ENCODE measurements at places on chromosomes 11 and 22.

DNA sequence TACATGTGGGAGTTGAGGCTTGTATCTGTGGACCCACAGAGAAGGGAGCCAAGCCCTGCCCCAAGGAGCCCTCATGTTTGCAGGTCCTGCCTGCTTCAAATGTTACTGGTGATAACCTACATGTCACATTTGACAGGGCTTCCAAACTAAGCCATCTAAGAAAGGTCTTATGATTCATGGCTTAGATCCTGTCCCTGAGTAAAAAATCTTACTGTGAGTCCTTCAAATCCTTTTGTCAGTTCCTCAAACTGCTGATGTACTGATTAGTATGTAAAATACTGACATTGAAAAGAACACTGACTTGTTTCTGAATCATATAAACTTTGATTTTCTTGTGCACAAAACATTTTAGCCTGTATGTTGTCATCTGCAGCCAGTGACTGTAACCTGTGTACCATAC, 1.0 kb upstream of the PANX1 start:
- DNase-seq, result no peak

GRCh38 chr22:45329530-45329936, 19.8 kb downstream of the FAM118A start:
- DNase-seq, result peak; percentile 92

DNA sequence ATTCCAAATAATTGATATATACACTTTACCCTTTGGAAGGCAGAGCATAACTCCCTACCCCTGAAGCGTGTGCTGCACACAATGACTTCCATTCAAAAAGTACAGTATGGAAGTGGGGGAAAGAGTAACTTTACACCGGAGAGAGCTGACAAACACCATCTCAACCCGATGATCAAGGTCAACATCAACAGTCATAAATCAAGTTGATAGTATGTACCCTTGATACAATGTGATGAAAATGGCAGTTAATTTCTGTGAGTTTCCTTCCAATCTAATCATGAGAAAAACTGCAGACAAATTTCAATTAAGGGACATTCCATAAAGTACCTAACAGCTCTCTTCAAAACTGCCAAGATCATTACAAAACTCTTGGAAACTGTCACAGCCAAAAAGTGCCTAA, 6.0 kb upstream of the DEUP1 start:
- no peak for DNase-seq

GRCh38 chr22:37777122-37777687, 30.5 kb upstream of the GCAT start:
- DNase-seq, result no peak

GRCh38 chr11:79422866-79423265, 18.0 kb downstream of the TENM4 start:
- DNase-seq, result no peak

- no peak for DNase-seq
Measured at GRCh38 chr22:19966908-19967750, 25.5 kb upstream of the TXNRD2 start.

DNA sequence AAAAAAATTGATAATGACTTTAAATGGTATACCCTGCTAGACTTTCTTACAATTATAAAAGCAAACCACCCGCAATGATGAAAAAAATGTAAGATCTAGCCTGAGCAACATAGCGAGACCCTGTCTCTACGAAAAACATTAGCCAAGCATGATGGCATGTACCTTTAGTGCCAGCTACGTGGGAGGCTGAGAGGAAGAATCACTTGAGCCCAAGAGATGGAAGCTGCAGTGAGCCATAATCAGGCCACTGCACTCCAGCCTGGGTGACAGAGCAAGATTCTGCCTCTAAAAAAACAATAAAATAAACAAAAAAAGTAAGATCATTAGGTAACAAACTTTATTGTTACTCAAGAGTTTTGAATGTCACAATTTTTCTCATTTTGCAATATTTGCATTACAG, 39.2 kb downstream of the KMT5B start:
- DNase-seq, result no peak

GRCh38 chr11:120958185-120958584, 65.7 kb upstream of the TBCEL start:
- DNase-seq, result no peak

GRCh38 chr11:2781408-2782274, 81.8 kb upstream of the KCNQ1OT1 start:
- no peak for DNase-seq

GRCh38 chr11:127117231-127117739, 116.7 kb upstream of the KIRREL3 start:
- no peak for DNase-seq

GRCh38 chr22:24011735-24012068, 598 bp downstream of the CABIN1 start:
- DNase-seq, result no peak

- no peak for DNase-seq
Measured at GRCh38 chr11:134856056-134856971, 444.3 kb upstream of the B3GAT1 start.

- DNase-seq, result no peak
Measured at GRCh38 chr22:43747877-43748276, 64.2 kb downstream of the EFCAB6 start.

DNA sequence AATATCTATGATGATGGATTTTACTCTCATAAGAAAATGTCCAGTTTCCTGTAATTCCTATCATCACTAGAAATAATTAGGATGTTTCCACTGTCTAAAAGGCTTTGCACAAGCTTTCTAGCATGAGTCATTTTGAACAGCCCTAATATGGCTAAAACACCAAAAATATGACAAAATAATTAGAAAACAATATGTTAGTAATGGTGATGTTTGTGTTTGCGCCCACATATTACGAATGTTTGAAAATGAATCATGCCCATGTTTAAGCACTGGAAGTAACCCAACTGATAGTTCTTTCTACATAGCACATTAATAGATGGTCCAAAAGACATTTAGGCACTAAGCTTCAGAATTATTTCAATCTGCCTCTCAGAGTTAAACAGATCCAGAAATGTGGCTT, 96.0 kb downstream of the TRPC6 start:
- DNase-seq, result no peak

- DNase-seq, result no peak
Measured at GRCh38 chr11:6656936-6657335, 1.3 kb upstream of the DCHS1 start.

- no peak for DNase-seq
Measured at GRCh38 chr22:26986884-26987283, 329.5 kb downstream of the MIAT start.

DNA sequence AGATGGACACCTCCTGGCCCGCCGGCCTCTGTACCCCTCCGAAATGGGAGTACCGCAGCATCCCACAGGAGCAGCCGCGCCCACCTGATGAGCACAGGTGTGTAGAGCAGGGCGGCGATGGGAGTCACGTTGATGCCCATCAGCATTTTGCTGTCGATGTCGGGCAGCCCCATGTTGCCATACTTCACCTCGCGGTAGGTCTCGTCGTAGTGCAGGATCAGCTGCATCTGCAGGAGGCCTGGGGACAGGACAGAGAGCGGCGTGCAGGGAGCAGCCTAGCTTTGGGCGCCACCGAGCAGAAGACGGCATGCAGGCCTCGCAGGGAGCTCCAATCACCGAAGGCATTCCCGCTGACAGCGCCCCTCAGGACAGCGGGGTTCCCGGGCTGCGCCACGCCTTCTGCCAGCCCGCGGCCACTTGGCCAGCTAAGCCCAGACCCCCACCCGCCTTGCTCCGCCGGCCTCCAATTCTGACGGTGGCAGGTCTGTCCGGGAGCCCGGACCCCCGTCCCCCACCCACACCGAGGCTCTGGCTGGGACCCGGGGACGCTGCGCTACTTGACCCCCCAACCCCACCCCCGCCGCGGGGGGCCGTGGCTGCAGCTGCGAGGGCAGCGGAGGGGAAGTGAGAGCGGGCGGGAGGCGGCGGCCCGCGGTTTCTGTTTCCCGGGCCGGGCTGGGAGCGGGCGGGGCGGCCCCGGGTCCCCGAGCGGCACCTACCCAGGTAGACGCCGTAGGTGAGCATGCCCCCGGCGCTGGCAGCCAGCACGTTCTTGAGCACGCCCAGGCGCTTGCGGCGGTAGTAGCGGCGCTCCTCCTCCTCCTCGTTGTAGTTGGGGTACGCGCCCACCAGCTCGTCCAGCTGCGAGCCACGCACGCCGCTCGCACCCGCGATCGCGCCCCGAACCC, 705 bp downstream of the UNC93B1 start:
- DNase-seq, result peak; percentile 40

GRCh38 chr22:22507743-22508273, 734 bp downstream of the ZNF280B start:
- no peak for DNase-seq

- no peak for DNase-seq
Measured at GRCh38 chr11:8384199-8384821, 120.6 kb upstream of the LMO1 start.

GRCh38 chr11:66347425-66348276, at the start of gene B4GAT1:
Gene B4GAT1, minus strand, starts transcription at chr11:66347629. Its CDS starts 84 bp downstream, at chr11:66347545.
- DNase-seq, result peak; percentile 73

GRCh38 chr11:118002541-118003423, 16.6 kb downstream of the IL10RA start:
- no peak for DNase-seq

DNA sequence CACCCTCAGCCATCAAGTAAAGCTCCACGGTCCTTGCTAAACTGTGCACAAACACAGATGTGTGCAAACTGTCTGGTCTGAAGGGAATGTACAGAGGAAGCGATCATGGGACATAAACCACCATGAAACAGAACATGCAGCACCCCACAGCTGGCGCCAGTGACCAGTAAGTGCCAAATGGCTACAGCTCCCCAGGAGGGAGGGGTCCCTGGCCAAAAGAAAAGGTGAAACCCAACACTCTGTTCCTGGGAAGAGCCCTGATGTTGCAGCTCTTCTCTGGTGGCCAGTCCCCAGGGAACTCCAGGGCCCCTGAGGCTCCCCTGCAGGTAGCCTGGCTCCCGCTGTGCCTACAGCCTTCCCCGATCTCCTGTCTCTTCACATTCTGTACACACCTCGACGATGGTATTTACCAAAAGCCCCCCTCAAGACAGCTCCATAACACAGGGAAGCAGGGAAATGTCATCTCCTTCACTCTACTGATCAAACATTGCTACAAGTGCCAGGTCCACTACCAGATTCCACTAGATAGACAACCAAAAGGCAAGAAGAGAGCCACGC, 2.9 kb downstream of the DGCR6L start:
- no peak for DNase-seq

- no peak for DNase-seq
Measured at GRCh38 chr11:109040303-109040702, 375.4 kb downstream of the DDX10 start.

DNA sequence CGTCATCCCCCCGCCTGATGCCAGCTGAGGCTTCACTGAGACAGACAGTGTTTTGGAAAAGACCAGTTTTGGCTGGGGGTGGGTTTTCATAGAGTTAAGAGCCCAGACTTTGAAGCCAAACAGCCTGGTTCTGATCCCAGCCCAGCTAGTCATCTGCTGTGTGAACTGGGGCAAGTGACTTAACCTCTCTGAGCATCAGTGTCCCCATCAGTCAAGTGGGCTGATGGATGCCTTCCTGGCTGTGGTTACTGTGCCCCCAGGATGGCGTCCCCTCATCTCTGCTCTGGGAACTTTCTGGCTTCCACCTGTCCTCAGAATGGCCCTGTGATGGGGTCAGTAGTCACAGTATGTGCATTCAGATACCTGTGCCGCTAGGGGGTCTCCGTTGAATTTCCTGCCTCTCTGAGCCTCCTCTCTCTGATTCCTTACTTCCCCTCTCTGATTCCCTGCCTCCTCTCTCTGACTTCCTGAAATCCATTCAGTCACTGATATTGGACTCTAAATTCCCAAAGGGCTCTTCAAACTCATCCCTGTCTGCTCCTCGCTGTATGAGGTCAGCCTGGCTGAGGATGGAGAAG, 2.4 kb downstream of the RASD2 start:
- DNase-seq, result no peak

DNA sequence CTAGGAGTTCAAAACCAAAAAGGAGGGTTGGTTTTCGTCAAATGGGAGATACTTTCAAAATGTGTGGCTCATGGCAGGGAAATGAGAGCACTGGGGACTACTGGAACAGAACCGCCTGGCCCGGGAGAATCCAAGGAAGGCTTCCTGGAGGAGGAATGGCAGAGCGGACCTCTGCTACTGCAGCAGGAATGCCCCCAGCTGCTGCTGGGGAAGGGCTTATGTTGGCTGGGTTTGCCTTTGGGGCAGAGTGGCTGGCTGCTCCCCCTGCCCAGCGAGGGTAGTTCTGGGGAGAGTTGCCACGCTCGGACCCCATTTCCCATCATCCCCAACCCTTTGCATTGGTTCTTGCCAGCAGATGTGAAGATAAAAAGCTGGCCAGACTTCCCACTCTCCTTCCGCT, 10.6 kb upstream of the APOBEC3A start:
- DNase-seq, result no peak

- DNase-seq, result peak; percentile 17
Measured at GRCh38 chr11:55942785-55943392, 6.7 kb upstream of the OR5I1 start.

DNA sequence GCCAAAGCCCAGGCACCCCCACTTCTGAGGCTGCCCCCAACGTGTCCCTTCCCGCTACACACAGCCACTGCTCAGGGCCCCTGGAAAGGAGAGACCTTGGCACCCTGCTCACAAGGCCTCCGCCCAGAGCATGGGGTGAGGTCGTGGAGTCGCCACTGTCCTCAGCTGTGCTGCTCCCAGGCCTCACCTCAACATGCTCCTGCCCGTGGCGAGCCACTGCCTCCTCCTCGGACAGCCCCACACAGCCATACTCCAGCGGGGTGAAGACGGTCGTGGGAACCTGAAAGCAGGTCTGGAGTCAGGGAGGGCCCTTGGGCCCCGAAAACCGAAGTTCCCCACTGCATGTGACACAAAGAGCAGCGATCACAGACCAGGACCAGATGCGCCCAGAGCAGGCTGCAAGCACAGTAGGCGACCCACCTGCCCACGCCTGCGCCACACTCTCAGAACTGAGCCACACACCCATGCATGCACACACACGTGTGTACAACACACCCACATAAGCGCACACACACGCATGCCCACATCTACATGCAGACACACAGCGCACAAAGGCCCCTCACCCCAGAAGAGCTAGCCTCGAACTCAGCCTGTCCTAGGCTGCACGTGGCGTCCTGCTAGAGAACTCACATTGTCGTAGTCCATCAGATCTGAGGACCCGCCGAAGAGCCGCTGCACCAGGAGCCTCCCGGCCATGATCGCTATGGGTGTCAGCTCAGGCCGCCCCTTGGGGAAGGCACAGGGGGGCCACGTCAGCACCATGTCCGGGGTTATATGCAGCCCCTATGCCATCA, 25.5 kb upstream of the GNB1L start:
- no peak for DNase-seq

DNA sequence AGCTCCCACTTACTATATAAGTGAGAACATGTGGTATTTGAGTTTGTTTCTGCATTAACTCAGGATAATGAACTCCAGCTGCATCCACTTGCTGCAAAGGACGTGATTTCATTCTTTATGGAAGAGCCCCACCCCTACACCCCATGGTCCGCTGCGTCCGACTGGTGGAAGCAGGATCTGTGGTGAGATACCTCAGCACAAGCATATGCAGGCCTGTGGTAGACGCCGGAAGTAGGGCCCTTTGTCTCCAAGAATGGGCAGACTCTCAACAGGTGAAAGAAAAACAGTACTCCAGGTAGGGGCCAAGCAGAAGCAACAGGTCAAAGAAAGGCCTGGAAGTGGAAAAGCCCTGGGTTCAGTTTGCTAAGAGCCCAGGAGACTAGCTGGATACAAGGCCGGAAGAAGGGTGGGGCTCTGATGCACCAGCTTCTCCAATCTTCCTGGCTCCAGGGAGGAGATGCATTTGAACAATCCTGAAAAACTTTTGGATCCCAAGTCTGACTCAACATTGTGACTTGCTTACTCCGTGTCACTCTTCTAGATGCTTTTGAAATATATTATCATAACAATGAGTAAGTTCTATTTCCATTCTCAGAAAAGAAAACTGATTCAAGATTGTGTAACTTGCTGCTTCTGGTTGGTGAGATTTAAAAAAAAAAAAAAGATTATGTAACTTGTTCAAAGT, 30.4 kb downstream of the NEAT1 start:
- DNase-seq, result no peak

- DNase-seq, result no peak
Measured at GRCh38 chr11:131906963-131907362, 536.5 kb downstream of the NTM start.

Measured in NCI-H2171 (cell line).